ENCODE measurements at places on chromosomes 7 and 10.

GRCh38 chr10:132570771-132571649, 33.4 kb downstream of the INPP5A start:
- peak; percentile 13 for DNase-seq

DNA sequence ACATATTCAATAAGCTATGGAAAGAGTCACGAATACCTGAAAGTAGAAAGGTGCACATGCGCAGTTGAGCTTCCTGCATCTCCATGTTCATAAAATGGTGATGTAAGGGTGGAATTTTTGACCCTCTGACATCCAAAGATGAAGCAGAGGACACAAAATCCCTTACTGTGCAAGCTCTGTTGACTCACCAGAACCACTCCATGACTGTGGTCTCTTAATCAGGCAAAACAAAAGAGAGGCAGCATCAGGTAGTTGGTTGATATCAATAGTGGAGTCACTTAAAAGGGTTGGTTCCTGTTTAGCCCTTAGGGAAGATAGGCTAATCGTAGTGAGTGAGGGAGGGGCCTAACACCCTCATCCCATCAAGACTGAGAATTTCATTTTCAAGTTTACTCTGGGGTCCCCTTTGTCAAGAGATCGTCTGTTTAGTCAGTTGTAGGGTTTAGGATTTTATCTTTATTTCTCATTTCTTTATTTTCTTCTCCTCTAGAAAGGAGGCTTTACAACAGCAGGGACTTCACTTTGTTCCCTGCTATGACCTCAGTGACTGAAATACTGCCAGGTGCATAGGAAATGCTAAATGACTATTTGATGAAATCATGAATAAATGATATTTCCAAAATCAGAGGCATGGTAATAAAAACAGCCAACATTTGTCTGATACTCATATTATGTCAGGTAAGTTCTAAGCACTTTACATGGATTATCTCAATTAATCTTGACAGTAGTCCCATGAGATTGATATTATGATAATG, 98.1 kb downstream of the CD36 start:
- DNase-seq: no peak

DNA sequence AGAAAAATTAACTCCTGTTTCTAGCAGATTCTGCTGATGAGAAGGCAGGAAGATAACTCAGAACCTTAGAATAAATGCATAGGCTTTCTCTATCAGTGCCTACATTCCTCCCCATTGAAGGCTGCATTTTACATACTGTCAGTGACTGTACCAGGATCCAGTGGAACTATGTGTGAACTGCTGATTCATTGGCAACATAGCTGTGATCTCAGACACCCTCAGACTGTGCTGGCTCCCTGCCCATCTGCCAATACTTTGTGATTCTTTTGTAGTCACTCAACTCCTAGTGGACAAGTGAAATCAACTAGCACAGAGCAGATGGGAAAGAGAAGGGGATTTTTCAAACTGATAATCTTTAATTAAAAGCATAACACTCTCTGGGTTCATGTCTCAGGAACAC, 375.8 kb downstream of the MDFIC start:
- DNase-seq: no peak

- no peak for DNase-seq
Observed at GRCh38 chr7:69412331-69413146, 185.7 kb upstream of the AUTS2 start.

DNA sequence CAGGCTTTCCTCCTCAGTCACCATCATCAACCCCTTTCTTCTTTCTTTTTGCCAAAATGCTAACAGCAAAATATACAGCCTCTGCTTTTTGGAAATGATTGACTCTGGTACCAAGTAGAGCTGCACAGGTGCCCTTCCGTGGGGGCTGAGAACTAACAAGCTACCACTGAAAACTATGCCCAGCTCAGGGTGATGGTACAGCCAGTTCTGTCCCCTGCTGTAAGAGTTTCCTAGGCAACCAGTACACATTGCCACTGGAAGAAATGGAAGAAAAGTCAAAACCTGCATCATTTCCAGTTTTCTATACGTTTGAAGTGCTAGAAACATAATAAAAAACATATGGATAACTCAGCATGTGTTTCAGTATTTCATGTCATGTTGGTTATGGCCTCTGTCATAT, 297.5 kb downstream of the PRKG1 start:
- no peak for DNase-seq

GRCh38 chr10:124351481-124352220, 67.1 kb downstream of the OAT start:
- no peak for DNase-seq

DNA sequence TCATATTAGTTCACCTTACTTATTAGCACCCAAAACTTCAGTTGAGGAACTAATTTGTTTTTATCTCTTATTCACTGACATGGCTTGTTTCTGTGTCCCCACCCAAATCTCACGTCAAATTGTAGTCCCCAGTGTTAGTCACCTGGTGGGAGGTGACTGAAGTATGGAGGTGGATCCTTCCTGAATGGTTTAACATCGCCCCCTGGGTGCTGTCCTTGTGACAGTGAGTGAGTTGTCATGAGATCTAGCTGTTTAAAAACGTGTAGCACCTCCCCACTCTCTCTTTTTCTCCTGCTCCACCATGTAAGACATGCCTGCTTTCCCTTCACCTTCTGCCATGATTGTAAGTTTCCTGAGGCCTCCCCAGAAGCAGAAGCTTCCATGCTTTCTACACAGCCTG, 75.0 kb upstream of the HECTD2 start:
- DNase-seq: no peak

DNA sequence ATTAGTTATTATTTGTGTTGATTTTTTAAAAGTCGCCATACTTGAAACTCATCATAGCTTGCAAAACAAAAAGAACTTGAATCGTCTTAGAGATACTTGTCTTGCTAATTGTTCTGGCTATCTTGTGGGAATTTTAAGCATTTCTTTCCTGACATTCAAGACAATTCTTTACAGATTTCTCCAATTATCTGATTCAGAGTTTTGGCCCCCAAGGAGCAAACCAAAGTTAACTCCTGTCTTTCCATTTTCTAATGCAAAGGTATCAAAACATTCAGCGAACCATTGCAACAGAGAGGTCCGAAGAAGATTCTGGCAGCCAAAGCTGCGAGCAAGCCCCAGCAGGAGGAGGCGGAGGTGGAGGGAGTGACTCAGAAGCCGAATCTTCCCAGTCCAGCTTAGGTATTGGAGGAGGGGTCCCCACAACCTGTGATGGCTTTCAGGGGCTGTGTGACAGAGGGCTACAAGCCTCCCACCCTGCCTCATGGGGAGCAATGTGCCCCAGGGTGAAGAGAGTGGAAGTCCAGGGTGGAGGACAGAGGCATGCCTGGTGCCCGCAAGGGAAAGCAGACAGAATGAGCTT, 119.4 kb upstream of the STK17A start:
- no peak for DNase-seq

GRCh38 chr7:66296001-66296521, 90.9 kb downstream of the TPST1 start:
- DNase-seq: no peak

- DNase-seq: no peak
Observed at GRCh38 chr10:122449153-122449552, 5.3 kb upstream of the ARMS2 start.

DNA sequence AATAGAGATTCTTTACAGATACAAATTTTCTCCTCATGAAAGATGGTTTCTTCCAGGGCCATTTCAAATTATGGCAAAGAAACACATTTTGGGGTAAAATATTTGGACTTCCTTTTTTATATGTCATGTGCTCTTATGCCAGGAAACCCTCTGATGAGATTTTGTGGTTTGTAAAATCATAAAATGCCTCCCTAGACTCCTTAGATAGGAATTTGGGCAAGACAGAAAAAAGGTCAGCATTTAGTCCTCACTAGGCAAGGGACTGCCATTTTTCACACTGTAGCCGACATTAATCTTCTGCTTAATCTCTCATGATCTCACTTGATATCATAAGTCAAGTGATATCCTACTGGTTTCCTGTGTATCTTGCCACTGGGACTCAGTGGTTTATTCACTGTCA, 286.4 kb downstream of the ARHGAP12 start:
- DNase-seq: no peak

DNA sequence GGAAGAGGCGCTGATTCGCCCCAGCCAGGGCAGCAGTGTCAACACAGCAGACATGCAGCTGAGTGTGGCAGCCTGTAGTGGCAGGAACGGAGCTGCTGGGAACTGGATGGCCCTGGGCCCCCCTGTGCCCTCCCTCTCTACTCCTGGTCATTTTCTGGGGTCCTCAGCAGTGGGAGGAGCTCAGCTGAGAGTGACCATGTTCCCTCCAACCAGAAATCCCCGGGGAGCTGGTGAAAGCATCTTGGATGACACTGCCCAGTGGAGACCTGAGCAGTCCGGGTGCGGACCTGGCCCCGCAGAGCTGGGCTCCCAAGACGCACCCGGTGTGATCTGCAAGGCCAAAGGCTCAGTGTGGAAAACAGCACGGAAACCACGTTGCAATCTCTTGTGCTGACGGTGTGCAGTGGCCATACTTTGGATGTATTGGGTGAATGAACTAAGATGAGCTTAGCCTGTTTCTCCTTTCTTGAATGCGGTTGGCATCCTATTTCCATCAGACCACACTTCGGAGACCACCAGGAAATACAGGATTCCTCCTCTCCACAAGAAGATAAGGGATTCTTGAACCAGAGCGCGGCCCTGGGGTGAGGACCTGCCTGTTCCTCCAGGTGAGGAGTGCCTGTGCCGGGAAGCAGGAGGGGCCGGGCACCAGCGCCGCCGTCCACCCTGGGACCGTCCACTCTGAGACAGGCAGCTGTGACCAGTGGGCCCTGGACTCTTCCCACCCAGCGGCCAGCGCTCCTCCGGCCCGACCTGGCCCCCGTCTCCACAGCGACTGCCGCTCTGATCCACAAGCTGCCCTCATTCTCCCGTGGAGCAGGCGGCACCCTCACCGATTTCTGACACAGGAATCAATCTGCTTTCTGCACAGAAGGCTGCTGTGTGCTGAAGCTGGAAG, 93.5 kb upstream of the DIP2C start:
- DNase-seq: no peak

- no peak for DNase-seq
Observed at GRCh38 chr7:107253599-107253998, 84.8 kb downstream of the HBP1 start.

- DNase-seq: no peak
Observed at GRCh38 chr7:105690325-105690945, 109.1 kb upstream of the EFCAB10 start.

GRCh38 chr10:77846718-77847311, 79.7 kb downstream of the DLG5 start:
- DNase-seq: peak; percentile 90

GRCh38 chr10:69649786-69650550, 19.9 kb downstream of the FAM241B start:
- DNase-seq: no peak

- DNase-seq: no peak
Observed at GRCh38 chr7:56291-56913, 136.0 kb upstream of the FAM20C start.

DNA sequence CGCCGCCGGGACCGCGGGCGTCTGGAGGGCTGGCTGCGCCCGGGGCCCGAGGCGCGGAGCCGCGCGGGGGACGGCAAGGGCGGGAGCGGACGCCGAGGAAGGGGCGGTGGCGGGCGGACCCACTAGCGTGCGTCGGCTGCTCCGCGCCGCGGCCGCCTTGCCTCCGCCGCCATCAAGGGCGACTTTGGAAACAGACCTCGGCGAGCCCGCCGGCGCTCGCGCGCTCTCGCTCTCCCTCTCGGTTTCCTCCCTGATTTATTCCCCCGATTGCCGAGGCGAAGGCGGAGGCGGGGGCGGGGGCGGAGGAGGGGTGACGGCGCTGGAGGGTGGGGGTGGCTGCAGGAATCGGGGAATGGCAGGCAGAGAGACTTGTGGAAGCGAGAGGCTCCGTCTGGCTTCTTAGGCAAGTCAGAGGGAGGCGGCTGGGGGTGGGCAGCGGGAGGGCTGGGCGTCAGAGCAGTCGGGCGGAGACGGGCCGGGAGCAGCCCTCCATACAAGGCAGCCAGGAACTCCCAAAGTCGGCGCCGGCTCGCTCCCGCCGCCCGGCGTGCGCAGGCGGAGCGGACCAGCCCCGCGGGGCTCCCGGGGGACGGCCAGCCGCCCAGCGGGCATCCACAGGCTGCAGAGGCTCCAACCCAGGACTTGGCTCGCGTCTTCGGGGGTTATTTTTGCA, at the start of gene CACNA2D1:
Gene CACNA2D1, minus strand, starts transcription at position 231 of the 673 bp plus-strand sequence.
- DNase-seq: peak; percentile 88

- peak; percentile 44 for DNase-seq
Observed at GRCh38 chr7:26657686-26658388, 206.6 kb downstream of the SKAP2 start.

GRCh38 chr7:82567841-82568240, 124.3 kb upstream of the CACNA2D1 start:
- DNase-seq: no peak

- DNase-seq: no peak
Observed at GRCh38 chr7:152189061-152189460, 163.6 kb downstream of the GALNT11 start.

GRCh38 chr7:142196066-142196840, 61.6 kb downstream of the PRSS58 start:
- no peak for DNase-seq

GRCh38 chr10:55232553-55232952, 431.5 kb upstream of the PCDH15 start:
- no peak for DNase-seq

- peak; percentile 74 for DNase-seq
Observed at GRCh38 chr7:10973942-10974911, 555 bp downstream of the PHF14 start.

DNA sequence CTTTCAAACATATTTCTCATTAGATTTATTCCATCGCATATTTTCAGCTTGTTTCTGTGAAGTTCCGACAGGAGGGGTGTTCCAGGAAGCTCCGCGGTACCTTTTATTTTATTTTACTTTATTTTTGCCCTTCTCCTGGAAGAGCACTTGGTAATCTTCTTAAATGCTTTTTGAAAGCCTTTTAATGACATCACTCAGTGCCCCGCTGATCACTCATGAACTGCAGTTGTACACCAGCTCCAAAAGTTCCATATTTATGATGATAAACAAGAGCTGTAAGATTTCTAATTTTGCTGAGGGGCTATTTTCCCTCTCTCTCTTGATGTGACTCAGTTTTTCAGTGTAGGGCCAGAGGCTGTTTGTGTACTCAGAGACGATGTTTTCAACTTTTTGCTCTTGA, 144.4 kb downstream of the KIAA1217 start:
- DNase-seq: no peak

DNA sequence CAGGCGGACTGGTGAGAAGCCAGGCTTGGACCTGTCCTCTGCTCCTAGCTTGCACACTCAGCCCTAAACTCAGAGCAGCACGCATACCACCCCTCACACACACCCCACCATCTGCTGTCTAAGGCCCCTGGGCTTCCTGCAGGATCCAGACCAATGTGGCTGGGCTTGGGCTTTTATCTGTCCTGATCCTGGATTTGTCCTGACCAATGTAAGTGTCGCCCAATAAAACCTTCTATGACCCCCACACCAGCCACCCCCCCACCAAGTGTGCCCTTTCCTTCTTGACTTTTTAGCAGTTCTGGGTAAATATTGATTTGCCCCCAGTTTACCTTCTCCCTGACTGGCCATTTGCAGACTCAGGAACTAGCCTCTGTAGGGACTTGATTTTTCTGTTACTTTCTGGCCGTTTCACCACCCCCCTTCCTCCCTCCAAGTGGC, 1.7 kb upstream of the HOXA13 start:
- no peak for DNase-seq

- no peak for DNase-seq
Observed at GRCh38 chr10:114541081-114541796, 116.8 kb downstream of the ABLIM1 start.

Measured in glutamatergic neuron (in vitro differentiated cells).